ENCODE measurements at places on chromosomes 3 and 15.

GRCh38 chr15:39028069-39028468 lies 463.5 kb upstream of the RASGRP1 start:
- no peak for DNase-seq

GRCh38 chr3:58531555-58531954 lies 5.4 kb downstream of the ACOX2 start:
- DNase-seq: no peak

DNA sequence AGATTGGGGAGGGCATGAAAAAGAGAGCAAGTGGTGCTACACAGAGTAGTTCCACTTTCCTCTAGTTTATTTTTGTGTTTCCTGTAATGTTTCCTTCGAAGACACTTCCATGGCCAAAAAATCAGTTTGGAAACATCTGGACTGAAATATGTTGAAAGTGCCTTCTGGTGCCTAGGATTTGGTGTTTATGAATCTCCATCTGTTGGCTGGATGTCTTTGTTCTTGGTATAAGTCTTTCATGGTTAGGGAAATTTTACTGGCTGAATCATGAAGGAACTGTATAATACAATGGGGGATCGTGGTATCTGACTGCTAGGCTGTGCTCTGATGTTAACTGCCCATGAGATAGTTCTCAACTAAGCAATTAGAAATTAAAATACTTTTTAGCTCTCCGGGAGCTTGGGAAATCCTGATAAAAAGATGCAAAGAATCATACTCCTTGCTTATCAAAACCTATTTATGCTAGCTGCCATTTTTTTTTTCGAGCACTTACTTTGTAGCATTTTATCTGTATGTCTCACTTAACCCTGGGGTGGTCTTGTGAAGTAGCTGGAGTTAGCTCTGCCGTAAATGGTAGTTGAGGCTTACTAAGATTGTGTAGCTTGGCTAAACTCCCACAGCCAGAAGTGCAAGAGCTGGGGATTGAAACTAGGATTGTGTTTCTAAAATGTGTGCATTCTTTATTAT lies 21.9 kb downstream of the AKAP13 start:
- no peak for DNase-seq

DNA sequence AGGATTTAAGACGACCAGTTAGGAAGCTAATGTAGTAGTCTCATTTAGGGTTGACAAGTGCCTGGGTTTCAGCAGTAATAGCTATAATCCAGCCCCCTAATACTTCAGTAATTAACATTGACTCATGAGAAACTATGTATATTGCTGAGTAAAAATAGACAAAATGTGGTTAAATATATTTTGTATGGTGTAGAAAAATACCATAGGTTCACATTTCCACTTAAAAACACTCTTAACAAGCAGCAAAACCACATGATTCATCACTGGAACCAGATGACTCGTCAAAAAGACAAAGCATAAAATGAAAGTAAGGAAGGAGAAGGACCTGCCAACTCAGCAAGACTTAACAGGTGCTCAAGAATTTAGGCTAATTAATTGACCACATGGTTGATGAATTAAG lies 288.9 kb downstream of the EFHB start:
- DNase-seq: no peak

DNA sequence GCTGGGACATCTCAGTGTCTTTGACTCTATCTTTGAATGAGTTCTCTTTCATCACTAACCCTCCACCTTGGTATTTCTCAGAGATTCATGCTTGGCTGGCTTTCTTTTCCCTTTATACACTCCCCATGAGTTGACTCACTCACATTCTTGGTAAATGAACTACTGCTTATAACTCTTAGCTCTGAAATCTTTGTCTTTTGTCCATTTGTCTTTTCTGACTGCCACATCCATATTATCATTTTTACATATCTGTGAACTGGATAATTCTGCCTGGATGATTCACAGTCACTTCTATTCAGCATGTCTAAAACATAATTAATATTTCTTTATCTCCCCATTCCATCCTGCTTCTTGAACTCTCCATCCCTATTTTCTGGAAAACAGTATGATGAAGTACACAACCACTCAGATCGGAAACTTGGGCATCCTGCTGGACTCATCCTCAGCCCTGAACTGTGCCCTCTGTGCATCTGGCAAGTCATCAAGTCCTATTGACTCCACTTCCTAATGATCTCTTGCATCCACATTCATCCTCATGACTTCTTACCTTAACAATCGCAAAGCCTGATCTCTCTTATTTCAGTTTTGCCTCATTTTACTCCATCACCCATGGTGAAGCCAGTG lies 66.9 kb downstream of the KCNAB1 start:
- DNase-seq: no peak

- DNase-seq: no peak
Observed at GRCh38 chr15:35329521-35329961, 216.4 kb downstream of the DPH6 start.

DNA sequence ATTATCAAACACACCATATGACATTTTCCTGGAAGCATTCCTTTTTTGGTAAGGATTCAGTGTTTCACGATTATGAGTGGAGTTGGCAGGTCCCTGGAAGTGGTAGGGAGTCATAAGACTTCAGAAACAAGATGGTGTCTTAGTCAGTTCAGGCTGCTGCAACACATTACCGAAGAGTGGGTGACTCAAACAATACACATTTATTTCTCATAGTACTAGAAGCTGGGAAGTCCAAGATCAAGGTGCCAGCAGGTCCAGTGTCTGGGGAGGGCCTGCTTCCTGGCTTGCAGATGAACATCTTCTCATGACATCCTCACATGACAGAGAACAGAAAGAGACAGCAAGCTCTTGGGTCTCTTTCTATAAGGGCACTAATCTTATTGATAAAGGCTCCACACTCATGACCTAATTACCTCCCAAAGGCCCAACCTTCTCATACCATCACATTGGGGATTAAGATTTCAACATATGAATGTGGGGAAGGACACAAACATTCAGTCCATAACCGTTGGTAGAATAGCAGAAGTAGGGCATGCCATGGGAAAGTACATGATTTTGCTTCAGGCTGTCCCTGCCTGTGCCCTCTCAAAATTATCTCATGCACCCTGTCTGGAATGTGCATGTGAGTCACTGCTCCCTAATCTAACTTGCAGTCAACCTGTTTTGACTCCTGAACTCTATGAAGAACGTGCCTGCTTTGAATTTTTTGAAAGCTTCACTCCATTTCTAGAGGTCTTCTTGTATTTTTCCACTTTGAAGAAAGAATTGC lies 72.5 kb downstream of the GTPBP8 start:
- no peak for DNase-seq

DNA sequence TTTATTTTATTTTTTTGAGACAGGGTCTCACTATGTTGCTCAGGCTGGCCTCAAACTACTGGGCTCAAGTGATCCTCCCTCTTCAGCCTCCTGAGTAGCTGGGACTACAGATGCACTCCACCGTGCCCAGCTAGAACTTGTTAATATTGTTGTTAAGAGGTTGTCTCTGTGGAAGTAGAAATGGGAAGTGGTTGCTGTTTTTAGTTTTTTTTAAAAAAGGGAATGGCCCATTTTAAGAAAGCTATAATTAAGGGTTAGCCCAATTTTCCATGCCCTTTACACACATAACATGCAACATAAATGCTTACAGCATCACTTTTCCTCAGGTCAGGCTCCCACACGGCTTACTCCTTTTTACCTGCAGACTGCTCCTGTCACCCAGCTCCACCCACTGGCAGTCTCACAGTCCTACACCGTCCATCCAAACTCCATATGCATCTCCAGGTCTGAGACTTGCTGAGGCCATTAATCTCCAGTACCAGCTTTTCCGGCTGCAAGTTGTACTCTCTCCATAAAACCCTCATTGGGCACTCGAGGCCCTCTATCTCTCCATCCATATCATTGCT lies 19.8 kb downstream of the MORC1 start:
- no peak for DNase-seq

DNA sequence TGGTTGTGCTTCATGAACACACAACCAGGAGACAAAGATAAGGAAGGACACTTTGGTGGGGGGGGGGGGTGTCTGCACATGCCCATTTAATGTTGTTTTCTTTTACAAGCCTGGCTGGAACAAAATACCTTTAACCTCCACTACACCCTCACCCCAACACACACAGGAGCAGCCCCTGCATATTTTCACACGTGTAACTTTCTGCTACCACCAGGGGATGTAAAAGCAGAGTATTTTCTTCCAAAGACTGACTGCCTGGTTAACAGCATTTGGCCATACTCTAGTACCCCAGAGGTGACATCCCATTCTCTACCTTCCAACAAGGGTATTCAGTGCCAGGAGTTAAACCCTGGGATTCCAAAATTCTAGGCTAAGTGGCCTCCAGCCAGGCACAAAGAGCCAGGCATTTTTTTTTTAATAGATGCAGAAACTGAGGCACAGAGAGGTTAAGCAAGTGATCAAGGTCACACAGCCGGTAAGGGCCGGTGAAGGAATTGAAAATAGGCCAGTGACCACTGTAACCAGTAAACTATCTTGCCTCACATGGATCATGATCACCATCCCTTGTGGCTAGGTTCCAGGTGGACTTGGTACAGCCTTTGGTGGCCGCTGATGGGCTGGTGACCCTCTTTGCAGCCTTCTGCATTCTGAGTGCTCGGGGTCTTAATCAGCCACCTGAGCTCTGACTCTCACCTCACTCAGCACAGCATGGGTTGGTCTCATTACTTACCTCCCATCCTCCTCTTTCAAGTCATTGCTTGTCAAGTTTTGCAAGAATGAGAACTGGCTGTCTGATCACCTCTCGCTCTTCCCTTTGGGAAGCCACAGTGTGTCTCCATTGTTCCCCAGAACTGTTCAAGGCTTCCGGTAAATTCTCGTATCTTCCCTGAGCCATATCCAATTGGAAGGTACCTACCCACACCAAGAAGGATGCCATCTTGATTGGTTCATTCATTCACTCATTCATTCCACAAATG lies 20.4 kb downstream of the MAGI1 start:
- DNase-seq: no peak

GRCh38 chr15:62067448-62068044 lies 769 bp downstream of the C2CD4A start:
- peak; percentile 55 for DNase-seq

- DNase-seq: no peak
Observed at GRCh38 chr15:42592716-42593115, 17.3 kb downstream of the STARD9 start.

GRCh38 chr3:11373654-11374053 lies 101.5 kb downstream of the ATG7 start:
- DNase-seq: no peak
